ENCODE measurements at places on chromosomes 4 and X. TPM values are rescaled to one million over a fixed set of nuclear protein-coding genes. Genes with fewer than 3 reads are reported as not detected.

The SLC26A1 gene
- total RNA-seq: 0.18 TPM

The PRICKLE3 gene
- total RNA-seq: 24.7 TPM

The KCNIP4 gene
- total RNA-seq: 1.7 TPM

- DNase-seq: no peak
Observed at GRCh38 chr4:113560579-113560978, 201.0 kb downstream of the CAMK2D start.

The FAM120C gene
- 17.2 TPM for total RNA-seq

The CXCL11 gene
- 0.31 TPM for total RNA-seq

GRCh38 chr4:79872738-79873137 is 200.3 kb downstream of the ANTXR2 start:
- DNase-seq: no peak

Data from ureter (tissue), 1 donor.